ENCODE measurements at places on chromosomes 2 and 18. TPM values are rescaled to one million over a fixed set of nuclear protein-coding genes. Genes with fewer than 3 reads are reported as not detected.

Gene FAM237A
- not detected for polyA plus RNA-seq

Gene STK17B
- polyA plus RNA-seq: 11.1 TPM

Gene CD28
- 1.1 TPM for polyA plus RNA-seq

Gene APOB
- 14.2 TPM for polyA plus RNA-seq

Gene SPATA3
- polyA plus RNA-seq: not detected

Gene BOK
- polyA plus RNA-seq: 27.1 TPM

Gene ANKRD29
- 0.70 TPM for polyA plus RNA-seq

Gene RANBP2
- polyA plus RNA-seq: 52.8 TPM

Gene DOK6
- 18.1 TPM for polyA plus RNA-seq

Gene FAM124B
- polyA plus RNA-seq: 1.8 TPM

Gene MOCOS
- 0.69 TPM for polyA plus RNA-seq

Gene DHRS9
- polyA plus RNA-seq: 0.27 TPM

Gene CFC1B
- polyA plus RNA-seq: not detected

Gene CPO
- polyA plus RNA-seq: 2.0 TPM

Gene CCDC68
- polyA plus RNA-seq: 7.9 TPM

- DNase-seq: no peak
These were observed at the start of gene PRKD3 for GRCh38 chr2:37324786-37325624. TSS of gene PRKD3 (minus strand) at chr2:37324833. CDS start at chr2:37316524, 8,309 bp downstream.

GRCh38 chr2:129059476-129059875, 740.8 kb upstream of the HS6ST1 start:
- DNase-seq: no peak

GRCh38 chr18:77058290-77058835, 74.2 kb downstream of the MBP start:
- DNase-seq: no peak

- DNase-seq: no peak
These were observed 42.9 kb downstream of the ZNF385B start for GRCh38 chr2:179818546-179818945.

GRCh38 chr2:130286983-130287655, 55.6 kb upstream of the IMP4 start:
- no peak for DNase-seq

- DNase-seq: no peak
These were observed 10.7 kb downstream of the DPP4 start for GRCh38 chr2:162063281-162063680.

- no peak for DNase-seq
These were observed 182.0 kb downstream of the PRKCE start for GRCh38 chr2:45833301-45833967.

- DNase-seq: no peak
These were observed 29.6 kb downstream of the M1AP start for GRCh38 chr2:74618410-74619083.

DNA sequence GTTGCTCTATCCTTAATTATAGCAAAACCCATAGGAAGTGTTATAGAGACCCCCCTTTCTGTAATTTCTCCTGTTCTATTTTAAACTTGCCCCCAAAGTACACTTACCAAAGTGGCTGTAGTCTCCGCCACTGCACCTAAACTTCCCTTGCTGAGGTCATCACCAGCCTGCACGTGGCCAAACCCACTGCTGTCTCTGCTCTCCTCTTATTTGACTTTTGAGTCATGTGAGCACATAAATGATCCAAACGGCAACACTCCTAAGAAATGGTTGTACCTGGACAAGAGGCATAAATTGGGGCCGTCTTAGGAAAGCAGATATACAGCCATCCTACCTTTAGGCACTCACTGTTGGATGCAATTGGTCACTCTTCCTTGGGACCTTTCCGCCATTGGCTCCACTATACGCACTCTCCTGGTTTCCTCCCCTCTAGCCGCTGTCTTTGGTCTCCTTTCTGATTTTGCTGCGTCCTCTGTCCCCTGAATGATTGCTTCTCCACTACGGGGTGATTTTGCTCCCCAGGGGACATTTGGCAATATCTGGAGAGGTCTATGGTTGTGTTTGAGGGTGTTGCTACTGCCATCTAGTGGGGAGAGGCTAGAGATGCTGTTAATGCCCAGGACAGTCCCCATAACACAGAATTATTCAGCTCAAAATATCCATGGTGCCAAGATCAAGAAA, 19.2 kb upstream of the IL36G start:
- peak; percentile 5 for DNase-seq

DNA sequence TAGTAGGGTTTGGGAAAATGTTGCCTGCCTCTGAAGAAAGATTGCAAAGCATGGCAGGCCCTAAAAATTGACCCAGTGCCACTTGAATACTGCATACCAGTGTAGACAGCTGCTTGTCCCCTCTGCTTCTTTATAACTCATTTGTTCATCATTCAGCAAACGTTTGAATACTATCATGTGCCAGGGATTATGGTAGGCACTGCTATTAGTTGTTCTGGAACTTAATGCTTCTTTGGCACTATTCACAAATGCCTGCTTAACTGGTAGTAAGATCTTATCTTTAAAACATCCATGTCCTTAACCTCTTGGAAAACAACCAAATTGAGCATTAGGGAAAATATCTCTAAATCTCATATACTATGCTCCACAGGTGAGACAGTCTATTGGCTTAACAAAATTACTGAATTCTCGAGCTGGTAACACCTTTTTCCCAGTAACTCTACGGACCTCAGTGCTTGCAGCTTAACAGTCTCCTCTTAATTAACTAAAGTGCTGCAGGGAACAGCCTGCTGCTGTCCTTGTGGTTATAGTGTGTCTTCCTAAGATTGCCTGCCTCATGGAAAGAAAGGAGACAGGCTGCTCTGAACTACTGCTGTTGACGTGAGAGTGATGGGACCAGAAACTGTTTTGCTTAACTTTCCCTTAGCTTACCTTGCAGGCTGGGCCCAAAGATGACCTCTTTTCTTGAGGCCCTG, 93.2 kb downstream of the MIB1 start:
- no peak for DNase-seq

DNA sequence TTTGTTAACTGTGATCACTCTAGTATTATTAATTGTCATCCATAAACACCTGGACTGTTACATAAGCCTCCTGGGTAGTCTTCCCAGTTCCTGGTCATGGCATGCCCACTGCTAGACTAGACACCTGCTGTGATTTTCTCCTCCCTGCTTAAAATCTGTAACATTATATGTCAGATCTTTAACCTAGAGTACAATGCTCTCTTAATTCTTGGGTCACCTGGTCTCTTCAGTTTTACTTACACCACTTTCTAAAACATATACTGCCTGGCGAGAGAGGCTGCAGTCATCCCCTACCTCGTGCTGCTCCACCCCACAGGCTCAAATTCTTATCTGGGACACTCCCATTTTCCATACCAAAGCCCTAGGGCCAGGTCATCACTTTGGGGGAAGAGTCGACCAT, 161.3 kb downstream of the CDH2 start:
- DNase-seq: no peak

DNA sequence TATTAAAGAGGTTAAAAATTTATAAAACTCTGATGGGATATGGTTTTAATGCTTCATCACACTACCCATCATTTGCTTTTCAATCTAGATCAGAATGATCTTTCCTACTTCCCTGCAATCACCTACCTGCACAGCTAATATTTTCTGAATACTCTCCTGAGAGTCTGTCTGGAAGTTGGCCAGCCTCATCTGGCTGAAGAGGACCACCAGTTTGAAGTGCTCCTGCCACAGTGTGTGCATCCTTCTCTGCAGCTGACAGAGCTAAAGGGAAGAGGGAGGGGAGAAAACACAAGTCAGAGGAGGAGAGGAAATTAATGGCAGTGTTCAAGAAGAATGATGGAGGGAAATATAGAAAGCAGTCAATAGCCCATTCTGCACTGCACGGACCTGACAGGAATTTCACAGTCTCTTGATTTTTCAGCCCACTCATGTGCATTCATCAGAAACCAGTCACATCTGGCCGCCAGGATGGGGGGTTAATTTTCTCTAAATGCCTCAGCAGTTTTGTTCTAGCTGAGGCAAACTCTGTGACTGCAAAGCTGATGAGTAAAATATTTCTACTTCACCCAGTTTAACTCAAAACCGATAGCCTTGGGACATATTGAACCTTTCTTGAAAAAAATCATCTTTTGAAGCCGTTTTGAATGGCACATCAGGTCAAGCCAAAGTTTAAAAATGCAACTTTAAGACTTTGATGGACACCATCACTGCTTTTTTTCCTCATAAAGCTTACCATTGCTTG, 201.8 kb upstream of the KLHL14 start:
- peak; percentile 39 for DNase-seq

DNA sequence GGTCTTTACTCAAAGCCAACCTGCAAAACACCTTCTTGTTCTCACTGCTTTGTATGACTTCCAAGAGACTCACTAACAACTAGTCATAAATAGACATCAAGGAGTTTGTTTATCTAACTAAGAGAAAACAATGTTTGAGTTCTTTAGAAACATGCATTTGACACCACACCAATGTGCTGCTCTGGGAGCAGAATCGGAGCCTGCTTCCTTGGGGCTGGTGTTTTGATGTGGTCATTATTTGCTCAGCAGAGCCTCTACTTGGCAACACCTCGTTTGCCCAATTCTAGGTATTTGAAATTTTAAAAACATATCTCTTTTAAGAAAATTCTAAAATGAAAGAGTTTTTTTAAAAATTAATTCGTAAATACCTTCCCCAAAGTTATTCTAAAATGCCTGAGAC, 167.5 kb downstream of the BCL2 start:
- no peak for DNase-seq

GRCh38 chr2:223994562-223995162, 37.4 kb downstream of the MRPL44 start:
- DNase-seq: no peak

- DNase-seq: no peak
These were observed 101.9 kb downstream of the FOXI3 start for GRCh38 chr2:88350331-88351248.

- no peak for DNase-seq
These were observed 27.9 kb upstream of the TYMS start for GRCh38 chr18:629269-630150.

GRCh38 chr18:56977309-56977708, 169.6 kb upstream of the BOD1L2 start:
- DNase-seq: no peak

- no peak for DNase-seq
These were observed 4.4 kb upstream of the KLHL29 start for GRCh38 chr2:23380562-23381065.

GRCh38 chr2:128303095-128303791, 15.4 kb downstream of the HS6ST1 start:
- DNase-seq: no peak

DNA sequence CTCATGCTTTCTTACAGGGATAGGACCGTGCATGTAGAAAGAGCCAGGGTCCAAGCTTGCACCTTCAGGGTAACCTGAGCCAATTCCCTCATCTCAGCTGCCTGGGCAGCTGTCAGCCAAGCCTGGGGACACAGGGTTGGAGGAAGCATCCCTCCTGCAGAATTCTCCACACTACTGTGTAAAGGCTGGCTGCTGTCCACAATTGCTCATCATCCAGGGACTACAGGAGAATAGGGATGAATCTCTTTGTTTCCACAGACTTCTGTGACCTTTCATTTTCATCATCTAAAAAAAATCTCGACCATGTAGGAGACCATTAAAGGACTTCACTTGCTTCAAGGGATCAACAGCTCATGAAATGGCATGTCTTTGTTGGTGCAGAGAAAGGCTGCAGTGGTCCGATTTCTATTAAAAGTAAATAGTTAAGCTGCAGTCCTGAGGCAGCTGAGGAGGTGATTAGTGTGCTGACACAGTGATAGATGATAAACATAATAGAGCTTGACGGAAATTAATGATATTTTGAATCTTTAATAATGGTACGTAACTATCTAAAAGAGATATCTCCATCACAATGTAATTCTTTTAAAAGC, 74.4 kb upstream of the COPS8 start:
- DNase-seq: no peak

DNA sequence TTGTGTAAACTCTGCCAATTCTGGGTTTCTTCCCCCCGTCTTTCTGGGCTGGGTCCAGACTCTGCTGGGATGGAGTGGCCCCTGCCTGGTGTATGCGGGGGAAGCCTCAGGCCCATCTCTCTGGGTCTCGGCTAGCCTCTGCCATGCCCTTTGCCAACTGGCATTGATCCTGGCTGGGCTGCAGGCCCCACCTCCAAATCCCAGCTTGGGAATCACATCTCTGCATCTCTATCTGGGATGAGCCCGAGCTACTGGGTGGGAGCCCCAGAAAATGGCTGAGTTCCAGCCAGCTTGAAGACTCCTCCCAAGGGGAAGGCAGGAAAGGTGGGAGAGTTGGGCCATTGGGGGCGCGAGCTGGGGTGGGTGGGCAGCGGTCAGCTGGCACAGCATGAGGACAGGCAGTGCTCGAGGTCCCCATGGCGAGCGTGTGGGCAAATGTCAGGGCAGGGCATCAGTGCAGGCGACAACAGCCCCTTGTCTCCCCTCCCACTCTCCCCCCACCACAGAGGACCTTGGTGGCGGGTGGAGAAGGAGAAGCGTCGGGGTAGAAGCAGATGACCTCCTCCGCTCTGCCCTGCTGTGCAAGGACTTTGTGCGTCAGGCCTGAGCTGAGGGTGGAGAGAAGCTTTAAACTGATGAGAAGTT, 139.4 kb downstream of the ASB1 start:
- DNase-seq: no peak

GRCh38 chr18:39843546-39843945, 2111.5 kb upstream of the PIK3C3 start:
- no peak for DNase-seq

GRCh38 chr18:42113529-42114191, 158.6 kb downstream of the PIK3C3 start:
- no peak for DNase-seq

DNA sequence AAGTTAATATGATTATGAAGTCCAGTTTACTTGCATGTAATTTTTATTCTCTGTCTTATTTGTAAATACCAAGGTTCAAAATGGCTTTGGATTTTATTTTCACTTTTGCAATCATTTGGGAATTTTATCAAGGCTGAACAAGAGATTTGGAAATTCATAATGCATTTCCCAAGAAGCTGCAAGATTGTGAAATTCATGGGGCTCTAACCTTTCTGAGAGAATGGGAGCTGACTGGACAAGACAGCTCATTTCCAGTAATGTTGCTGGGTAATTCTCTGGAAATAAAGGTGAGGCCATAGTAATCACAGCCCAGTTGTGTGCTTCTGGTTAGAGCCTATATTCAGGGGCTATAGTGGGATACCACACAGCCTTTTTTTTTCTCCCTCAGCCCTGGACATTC, 21.5 kb upstream of the NABP1 start:
- DNase-seq: no peak
